ENCODE measurements at places on chromosomes 7 and 10.

- DNase-seq, result no peak
Measured at GRCh38 chr10:37125191-37125732, at the start of gene ANKRD30A. Gene ANKRD30A (plus strand): TSS chr10:37125598. CDS start chr10:37125788, 190 bp downstream.

GRCh38 chr7:140074780-140075179, 12.0 kb upstream of the PARP12 start:
- no peak for DNase-seq

GRCh38 chr7:8765374-8765773, 332.0 kb downstream of the NXPH1 start:
- no peak for DNase-seq

DNA sequence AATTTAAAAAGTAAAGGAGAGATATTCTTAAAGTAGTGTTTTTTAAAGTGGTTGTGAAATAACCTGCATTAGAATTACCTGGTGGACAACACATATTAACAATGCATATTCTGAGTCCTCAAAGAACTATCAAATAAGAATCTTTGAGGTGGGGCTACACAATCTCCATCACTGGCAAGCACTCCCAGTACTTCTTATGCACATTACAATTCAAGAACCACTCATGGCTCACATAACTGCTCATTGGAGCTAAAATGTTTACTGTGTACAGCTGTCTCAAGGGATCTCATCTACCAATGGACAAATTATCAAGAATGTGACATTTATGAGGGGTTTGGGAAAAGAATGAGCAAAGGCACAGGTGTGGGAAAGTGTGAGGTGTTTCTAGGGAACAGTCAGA, 692.0 kb downstream of the PHTF2 start:
- DNase-seq, result no peak

- DNase-seq, result no peak
Measured at GRCh38 chr7:77858278-77858677, 59.7 kb downstream of the PHTF2 start.

DNA sequence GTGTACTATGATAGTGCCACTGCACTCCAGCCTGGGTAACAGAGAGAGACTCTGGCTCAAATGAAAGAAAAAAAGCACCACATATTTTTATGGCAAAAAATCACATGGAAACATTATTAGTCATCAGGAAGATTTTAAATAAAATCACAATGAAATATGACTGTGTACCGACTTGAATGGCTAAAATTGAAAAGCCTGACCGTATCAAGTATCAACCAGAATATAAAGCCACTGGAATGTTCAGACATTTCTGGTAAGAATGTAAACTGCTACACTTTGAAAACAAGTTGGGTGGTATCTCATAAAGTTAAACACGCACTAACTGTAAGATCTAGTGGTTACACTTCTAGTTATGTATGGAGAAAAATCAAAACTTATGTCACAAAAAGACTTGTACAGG, 306.7 kb upstream of the MBL2 start:
- DNase-seq, result no peak

DNA sequence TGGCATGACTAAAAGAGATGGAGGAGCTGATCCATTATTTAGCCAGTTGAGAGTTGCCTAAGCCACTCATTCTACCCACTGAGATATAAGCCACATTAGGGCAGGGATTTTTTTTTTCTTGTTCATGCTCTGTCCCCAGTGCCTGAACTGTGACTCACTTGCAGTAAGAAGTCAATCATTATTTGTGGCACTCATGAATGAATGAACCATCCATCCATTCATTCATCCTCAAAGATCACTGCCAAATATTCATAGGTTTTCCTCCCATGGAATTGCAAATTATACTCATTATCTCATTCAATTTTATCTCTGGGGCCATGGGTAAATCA, 22.8 kb upstream of the ARID5B start:
- no peak for DNase-seq

DNA sequence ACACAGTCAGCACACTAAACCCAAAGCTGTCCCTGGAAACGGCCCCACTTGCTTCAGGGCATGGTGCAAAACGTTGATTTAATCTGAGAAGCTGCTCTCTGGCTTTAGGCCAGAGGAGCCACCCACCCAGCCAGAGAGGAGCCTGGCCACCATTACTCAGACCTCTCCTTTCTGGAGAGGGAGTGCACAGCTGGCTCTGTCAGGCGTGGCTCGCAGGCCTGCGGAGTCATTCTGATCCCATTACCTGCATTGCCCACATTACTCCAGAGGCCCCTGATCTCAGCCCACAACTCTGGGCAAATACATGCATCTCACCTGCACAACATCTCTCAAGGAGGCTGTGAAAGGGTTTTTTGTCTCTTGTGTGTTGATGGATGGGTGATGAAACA, 370.0 kb upstream of the IGFBP3 start:
- DNase-seq, result no peak

Measured in stimulated activated CD8-positive, alpha-beta memory T cell treated with anti-CD3 and anti-CD28 coated beads, Interleukin-2, amount 100 ng/mL, for 1 hour (primary cell).